Activated naive CD8-positive, alpha-beta T cell treated with anti-CD3 and anti-CD28 coated beads, Interleukin-2, amount 10 ng/mL, durations not matched to agents 7 days and 5 days (primary cell): ENCODE measurements at places on chromosomes 11 and 22. TPM values are rescaled to one million over a fixed set of nuclear protein-coding genes. Genes with fewer than 3 reads are reported as not detected.
A peak's percentile ranks its signal among the peaks of the same experiment; 100 is the strongest.

DNA sequence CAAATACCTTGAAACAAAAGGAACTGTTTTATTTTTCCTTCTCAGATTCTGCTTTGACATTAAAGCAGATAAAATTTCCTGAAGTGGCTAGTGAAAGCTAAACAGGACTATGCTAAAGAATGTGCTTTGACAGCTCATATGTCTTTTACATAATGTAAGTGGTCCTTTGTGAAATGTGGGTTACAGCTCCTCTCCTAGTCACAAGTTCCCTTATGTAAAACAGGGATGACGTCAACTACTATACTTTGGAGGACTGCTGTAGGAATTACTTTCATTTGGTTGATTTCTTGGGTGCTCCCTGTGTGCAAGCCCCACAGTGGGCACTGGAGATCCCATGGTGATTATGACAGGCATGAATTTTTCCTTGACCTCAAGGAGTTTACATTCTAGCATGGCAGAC, 216.6 kb upstream of the NARS2 start:
- H3K4me1 ChIP-seq, result peaks cover 1% of the 10 kb centered on the region
- H3K27me3 ChIP-seq, result no peaks in the 10 kb centered on the region

GRCh38 chr11:61709572-61709971, 29.4 kb downstream of the DAGLA start:
- H3K27ac ChIP-seq, result no peak overlapping the region
- peaks cover 12% of the 10 kb centered on the region for H3K27me3 ChIP-seq
- no peak for DNase-seq
- H3K36me3 ChIP-seq, result no peaks in the 10 kb centered on the region

DNA sequence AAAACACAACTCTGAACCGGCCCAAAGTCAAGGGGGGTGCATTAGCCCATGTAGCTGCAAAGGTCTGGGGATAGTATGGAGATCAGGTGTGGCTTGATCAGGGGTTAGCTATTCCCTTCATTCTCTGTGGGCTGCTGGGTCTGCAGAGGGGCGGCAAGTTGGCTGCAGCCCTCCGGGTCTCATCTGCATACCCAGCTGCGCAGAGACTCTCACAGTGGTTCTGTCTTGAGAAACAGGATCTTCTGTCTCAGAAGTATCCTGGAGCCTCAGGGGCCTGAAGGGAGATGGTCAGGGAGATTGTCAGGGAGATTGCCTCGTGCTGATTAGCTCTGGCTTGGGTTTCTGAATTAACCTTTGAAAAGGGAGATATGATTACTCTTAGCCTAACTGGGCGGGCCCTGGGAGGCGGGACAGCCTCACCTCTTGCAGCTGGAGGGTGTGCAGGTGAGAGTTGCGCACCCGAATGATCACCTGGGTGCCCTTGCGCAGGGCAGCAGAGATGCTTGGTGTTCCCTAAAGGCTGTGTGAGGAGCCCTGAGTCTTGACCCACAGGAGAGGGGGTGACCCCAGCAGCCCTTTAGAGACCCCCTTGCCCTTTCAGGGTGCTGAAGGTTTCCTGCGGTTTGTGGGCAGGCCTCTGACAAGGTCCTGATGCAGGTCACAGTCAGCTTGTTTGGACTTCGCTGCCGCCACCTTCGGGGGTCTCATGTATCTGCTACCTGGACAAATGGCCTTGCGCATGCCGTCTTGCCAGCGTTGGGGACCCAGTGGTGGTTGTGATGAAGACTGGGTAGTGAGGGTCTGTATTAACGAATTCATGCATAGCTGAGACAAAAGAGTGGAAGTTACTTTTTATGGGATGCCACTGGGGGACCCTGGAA, 7.3 kb downstream of the ARHGAP8 start:
- H3K4me1 ChIP-seq, result no peaks in the 10 kb centered on the region
- no peak for DNase-seq
- no peak overlapping the region for H3K27ac ChIP-seq

- H3K27ac ChIP-seq, result no peak overlapping the region
- peaks cover 3% of the 10 kb centered on the region for H3K4me1 ChIP-seq
- H3K36me3 ChIP-seq, result no peaks in the 10 kb centered on the region
- H3K27me3 ChIP-seq, result peaks cover 18% of the 10 kb centered on the region
- DNase-seq, result no peak
These were observed 12.6 kb downstream of the TECTA start for GRCh38 chr11:121113611-121114010.

DNA sequence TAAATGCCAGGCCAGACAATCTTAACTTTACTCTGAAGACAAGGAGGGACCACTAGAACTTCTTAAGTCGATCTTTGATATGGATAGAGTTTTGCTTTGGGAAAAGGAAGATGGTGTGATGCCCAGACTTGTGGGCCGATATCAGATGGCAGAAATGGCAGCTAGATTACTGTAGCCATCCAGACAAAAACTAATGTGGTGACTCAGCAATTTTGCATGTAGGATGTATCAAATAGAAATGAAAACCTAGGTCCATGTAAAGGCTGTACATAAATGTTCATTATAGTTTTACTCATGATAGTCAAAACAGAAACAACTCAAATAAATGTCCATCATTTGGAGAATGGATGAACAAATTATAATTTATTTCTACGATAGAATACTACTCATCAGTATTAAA, 121.5 kb downstream of the APIP start:
- no peak overlapping the region for H3K27ac ChIP-seq
- no peak overlapping the region for H3K4me3 ChIP-seq
- peaks cover 7% of the 10 kb centered on the region for H3K27me3 ChIP-seq

- no peak overlapping the region for H3K27ac ChIP-seq
- DNase-seq, result peak; percentile 24
- H3K36me3 ChIP-seq, result no peaks in the 10 kb centered on the region
- H3K27me3 ChIP-seq, result no peaks in the 10 kb centered on the region
These were observed 11.8 kb downstream of the MUC2 start for GRCh38 chr11:1086171-1087102.

DNA sequence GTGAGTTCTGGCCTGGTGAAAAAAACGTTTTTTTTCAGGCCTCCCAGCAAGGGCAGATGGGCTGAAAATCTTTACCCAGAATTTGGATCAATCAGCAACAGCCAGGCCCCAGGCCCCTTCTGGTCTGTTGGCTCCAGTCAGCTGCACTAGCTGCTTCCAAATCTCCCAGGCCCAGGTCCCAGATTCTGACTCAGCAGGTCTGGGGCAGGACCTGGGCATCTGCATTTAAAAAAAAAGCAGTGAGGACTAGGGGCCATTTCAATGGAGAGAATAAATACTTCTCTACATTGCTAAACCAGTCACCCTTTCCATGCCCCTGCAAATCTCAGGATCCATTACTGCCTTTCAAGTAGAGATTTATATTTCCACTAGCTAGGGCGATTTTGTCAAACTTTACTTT, 4.3 kb downstream of the SLC15A3 start:
- H3K27me3 ChIP-seq, result peaks cover 8% of the 10 kb centered on the region
- peaks cover 5% of the 10 kb centered on the region for H3K36me3 ChIP-seq
- H3K4me1 ChIP-seq, result peaks cover 15% of the 10 kb centered on the region
- no peak for DNase-seq
- H3K4me3 ChIP-seq, result no peak overlapping the region

- H3K27me3 ChIP-seq, result peaks cover 9% of the 10 kb centered on the region
- DNase-seq, result no peak
- H3K4me1 ChIP-seq, result no peaks in the 10 kb centered on the region
- no peak overlapping the region for H3K27ac ChIP-seq
- no peak overlapping the region for H3K4me3 ChIP-seq
These were observed 86.6 kb downstream of the FBXO7 start for GRCh38 chr22:32561163-32561562.

The PHETA2 gene
- total RNA-seq, result 3.3 TPM

The OR51B4 gene
- total RNA-seq, result not detected

The GTF2H1 gene
- 47.9 TPM for total RNA-seq

The NTM gene
- not detected for total RNA-seq
